ENCODE measurements at places on chromosomes 3 and 15.

DNA sequence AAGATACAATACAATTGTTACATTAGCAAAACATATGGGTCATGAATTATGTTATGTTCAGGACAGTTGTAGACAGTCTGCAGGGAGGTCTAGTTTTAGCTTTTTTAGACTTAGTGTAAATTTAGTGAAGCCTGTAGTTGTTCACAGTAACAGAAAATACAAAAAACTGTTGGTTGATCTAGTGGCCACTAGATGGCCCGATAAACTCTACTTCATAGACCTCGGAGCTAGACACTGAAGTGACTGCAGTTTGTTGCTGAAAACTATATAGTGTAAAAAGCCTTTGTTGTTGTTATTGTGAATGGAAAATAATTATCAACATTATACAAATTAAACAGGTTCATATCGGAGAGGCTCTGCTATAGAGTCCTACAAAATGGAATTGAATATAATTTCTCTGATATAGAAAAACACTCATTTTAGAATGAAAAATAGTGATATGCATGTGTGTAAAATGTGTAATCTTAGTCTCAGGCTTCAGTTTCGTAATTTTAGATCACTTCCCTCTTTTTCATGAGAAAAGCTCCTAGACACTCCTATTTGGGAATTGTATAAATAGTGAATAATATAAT, 18.3 kb downstream of the MAGEL2 start:
- DNase-seq: no peak

GRCh38 chr3:139811331-139811730, 123.7 kb upstream of the CLSTN2 start:
- DNase-seq: no peak

- no peak for DNase-seq
Measured at GRCh38 chr3:57068437-57069089, 8.1 kb downstream of the SPATA12 start.

- DNase-seq: no peak
Measured at GRCh38 chr3:150729682-150730360, 26.1 kb upstream of the ERICH6 start.

- DNase-seq: no peak
Measured at GRCh38 chr15:57947781-57948180, 117.7 kb downstream of the ALDH1A2 start.

DNA sequence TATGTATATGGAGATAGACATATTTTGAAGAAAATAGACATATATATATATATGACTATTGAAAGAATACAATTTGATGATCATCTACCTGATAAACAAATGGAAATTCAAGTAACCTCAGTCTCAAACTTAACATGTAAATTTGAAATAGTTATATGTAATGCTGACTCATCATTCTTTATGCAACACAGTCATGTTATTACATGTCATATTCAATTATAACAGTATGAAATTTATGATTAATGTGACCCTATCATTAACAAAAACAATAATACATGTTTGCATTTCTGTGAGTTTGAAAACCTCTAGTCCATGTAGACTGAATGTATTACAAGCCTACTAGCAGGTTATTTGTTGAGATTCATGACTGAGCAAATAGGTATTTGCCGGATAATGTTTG, 204.1 kb downstream of the CADM2 start:
- DNase-seq: no peak

GRCh38 chr3:185797993-185798830, 26.6 kb downstream of the IGF2BP2 start:
- no peak for DNase-seq

DNA sequence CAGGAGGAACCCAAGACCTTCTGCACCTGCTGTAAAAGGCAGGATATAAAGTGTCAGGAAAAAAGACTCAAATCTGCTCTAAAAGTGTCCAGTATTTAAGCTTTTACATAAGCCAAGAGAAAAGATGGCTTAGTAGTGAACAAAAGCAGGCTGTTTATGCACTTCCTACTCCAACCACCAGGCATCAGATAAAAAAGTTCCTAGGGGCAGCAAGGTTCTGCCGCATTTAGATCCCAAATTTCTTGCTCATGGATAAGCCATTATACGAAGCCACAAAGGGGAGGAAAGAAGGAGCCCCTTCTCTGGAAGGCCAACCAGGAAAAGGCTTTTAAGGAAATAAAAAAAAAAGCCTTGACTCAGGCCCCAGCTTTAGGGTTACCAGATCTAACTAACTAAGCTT, 10.6 kb upstream of the SLC9C1 start:
- no peak for DNase-seq

GRCh38 chr3:129476586-129476985, 36.6 kb downstream of the IFT122 start:
- no peak for DNase-seq

DNA sequence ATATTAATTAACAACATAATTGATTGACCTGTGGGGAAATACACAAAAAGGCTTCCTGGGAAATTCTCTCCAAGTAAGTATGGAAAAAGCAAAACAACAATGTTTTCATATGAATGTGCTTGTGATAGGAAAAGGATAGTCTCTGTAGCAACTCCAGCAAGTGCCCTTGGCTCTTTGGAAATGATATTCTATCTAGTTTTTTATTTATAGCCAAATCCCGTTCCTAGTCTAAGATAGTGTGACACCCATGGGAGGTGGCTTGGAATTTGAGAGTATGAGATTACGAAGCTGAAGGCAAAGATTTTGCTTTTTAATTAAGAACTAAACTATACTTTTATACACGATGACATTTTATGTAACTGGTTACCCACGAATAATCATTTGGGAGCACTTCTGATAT, 119.9 kb downstream of the PDZRN3 start:
- DNase-seq: no peak

DNA sequence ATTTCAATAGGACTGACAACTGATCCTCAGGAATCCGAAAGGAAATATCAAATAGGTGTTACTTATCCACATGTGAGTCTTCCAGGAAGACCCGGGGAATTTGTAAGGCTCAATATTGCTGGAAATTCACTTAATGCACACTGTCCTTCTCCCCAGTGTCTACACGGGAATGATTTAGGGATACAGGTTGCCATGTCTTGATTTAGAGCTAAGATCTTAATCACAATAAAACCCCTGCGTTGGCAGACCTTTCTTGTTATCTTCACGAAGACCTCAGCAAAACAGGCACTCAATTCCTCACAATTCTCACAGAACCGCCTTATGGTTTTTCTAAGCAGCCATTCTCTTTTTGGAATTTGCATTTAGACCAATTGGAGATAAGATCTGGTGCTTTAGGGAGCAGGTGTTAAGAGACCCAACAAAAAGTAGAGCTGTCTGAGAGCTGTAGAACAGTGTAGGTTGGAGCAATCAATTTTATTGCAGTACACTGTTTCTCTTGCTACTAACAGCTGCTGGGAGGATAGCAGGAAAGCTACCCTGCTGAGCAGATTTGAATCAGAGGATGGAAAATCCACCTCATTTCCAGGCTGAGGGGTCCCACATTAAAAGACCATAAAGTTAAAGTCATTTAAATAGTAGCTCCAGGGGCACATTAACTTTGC, 925.7 kb downstream of the EPHA3 start:
- no peak for DNase-seq

DNA sequence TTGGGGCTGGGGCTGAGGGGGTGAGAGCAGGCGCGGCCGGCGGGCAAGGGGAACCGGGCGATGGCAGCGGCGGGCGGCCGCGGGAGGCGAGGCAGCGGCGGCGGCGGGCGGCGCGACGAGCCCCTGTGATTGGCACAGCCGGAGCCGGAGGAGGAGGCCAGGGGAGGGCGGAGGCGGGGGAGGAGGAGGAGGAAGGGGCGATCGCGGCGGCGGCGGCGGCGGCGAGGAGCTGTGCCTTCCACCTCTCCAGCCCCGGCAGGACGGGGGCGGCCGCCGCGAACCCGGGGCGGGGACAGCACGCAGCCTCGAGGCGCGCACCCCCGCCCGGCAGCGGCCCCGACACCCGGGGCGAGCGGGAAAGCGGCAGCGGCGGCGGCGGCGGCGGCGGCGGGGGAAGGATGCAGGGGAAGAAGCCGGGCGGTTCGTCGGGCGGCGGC, at the start of gene SLCO3A1:
Gene SLCO3A1 (plus strand): TSS at position 198 of the 437 bp plus-strand sequence.
- DNase-seq: peak; percentile 82

- DNase-seq: no peak
Measured at GRCh38 chr15:40070608-40071218, 31.7 kb upstream of the SRP14 start.

GRCh38 chr3:129618901-129619671, 12.6 kb upstream of the PLXND1 start:
- DNase-seq: no peak
